ENCODE measurements at places on chromosomes 2 and 18. TPM values are rescaled to one million over a fixed set of nuclear protein-coding genes. Genes with fewer than 3 reads are reported as not detected.

The CD8B gene
- total RNA-seq, result 10.0 TPM

The FSHR gene
- 1.0 TPM for total RNA-seq

The SH3YL1 gene
- 76.0 TPM for total RNA-seq

The PPIL3 gene
- 25.0 TPM for total RNA-seq
